Colonic mucosa (tissue), 4 donors: ENCODE measurements at places on chromosomes 1 and 21.

GRCh38 chr1:202553560-202554038 is 156.7 kb downstream of the SYT2 start:
- H3K4me3 ChIP-seq = no peak overlapping the region
- no peaks in the 10 kb centered on the region for H3K36me3 ChIP-seq
- DNase-seq = no peak
- peak overlapping the region; percentile 24 for H3K27ac ChIP-seq

DNA sequence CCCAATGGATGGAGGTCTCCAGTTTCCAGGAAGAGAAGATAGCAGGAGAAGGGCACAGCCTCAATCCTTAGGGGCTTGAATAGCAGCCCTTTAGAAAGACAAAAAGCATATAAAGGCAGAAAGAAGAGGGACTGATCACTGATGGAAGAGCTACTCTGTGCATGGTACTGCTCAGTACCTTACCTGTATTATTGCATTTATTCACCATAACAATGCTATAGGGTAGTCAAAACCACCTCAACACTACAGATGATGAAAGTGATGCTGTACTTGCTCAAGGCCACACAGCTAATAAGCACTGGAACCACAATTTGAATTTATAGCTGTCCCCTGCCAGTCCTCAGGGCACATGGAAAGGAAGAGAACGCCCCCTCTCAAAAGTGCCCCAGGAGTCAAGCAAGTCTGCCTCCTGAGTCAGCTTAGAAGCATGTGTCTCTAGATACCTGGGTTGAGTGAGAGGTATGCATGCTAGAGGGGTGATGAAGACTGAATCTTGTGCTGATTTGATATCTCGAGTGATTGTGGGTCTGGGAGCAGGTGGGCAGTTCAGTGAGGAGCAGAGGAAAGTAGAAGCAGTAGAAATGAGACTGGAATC is 13.6 kb downstream of the DDAH1 start:
- no peak overlapping the region for H3K27ac ChIP-seq
- H3K4me1 ChIP-seq = no peaks in the 10 kb centered on the region
- DNase-seq = no peak
- no peaks in the 10 kb centered on the region for H3K27me3 ChIP-seq

GRCh38 chr21:43701936-43702784 is 16.8 kb upstream of the PDXK start:
- no peaks in the 10 kb centered on the region for H3K36me3 ChIP-seq
- no peaks in the 10 kb centered on the region for H3K4me1 ChIP-seq
- no peak for DNase-seq
- no peak overlapping the region for H3K4me3 ChIP-seq

DNA sequence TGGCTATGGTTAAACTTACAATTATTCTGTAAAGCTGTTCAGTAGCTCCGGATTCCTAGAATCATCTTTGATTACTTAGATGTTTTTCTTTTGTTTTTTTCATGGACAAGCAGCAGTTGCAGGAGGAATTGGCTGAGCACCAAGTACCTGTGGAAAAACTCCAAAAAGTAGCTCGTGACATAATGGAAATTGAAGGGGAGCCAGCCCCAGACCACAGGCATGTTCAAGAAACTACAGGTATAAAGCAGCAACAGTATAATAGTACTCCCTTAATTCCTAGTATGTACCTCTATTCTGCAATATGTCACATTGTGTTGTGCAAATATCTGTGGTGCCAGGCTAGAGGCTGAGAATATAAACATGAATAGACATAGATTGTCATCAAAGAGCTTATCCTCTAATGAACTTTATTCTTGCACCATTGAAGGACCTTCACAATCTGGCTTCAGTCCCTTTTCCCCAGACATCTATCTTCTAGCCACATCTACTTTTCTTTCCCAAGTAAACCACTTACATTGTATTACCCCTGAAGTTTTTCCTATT is 132.3 kb upstream of the BMP8A start:
- DNase-seq = no peak
- H3K4me3 ChIP-seq = no peak overlapping the region
- no peak overlapping the region for H3K27ac ChIP-seq
- no peaks in the 10 kb centered on the region for H3K27me3 ChIP-seq
- H3K4me1 ChIP-seq = no peaks in the 10 kb centered on the region

GRCh38 chr1:172219966-172220365 is 200.5 kb upstream of the C1orf105 start:
- no peaks in the 10 kb centered on the region for H3K27me3 ChIP-seq
- no peak overlapping the region for H3K4me3 ChIP-seq
- no peak overlapping the region for H3K27ac ChIP-seq
- no peaks in the 10 kb centered on the region for H3K36me3 ChIP-seq
- no peaks in the 10 kb centered on the region for H3K4me1 ChIP-seq

- H3K4me3 ChIP-seq = no peak overlapping the region
- no peaks in the 10 kb centered on the region for H3K4me1 ChIP-seq
- no peaks in the 10 kb centered on the region for H3K27me3 ChIP-seq
Measured at GRCh38 chr1:22484706-22485345, 33.2 kb downstream of the ZBTB40 start.

- DNase-seq = peak; percentile 46
- H3K4me3 ChIP-seq = no peak overlapping the region
- H3K27ac ChIP-seq = no peak overlapping the region
- H3K4me1 ChIP-seq = no peaks in the 10 kb centered on the region
- no peaks in the 10 kb centered on the region for H3K36me3 ChIP-seq
Measured at GRCh38 chr21:36487641-36488307, 7.9 kb upstream of the CLDN14 start.

DNA sequence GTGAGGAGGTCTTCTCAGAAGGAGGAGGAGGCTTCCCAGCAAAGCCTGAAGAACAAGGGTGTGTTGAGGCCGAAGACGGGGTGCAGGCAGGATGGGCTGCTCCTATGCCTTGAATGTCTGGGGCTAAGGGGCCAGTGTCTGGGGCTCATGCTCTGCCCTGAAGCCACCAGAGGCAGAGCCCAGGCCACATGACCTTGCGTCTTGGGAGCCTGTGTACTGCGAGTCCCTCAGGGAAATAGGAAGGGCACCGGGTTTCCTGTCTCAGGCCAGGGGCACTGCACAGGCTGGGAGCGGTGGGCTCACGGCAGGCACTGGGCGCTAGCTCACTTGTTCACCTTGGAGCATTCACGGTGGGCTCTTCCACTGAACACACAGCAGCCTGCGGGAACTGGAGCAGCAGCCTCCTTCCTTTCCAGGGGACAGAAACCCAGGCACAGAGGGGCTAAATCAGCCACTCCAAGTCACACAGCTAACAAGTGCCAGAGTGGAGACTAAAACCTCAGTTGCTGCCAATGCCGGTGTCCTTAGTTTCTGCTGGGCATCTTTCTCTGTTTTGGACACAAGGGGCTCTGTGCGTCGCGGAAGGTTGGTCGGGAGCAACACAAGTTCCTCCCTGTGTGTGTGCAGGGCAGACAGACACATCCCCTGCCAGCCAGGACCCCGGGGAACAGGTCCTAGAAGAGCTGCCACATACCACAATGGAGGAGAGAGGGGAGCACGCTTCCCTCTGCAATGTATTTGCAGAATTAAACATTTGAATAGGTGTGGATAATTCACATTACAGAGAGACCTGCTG is 104.8 kb upstream of the C1orf174 start:
- DNase-seq = no peak
- H3K4me1 ChIP-seq = no peaks in the 10 kb centered on the region
- H3K27me3 ChIP-seq = no peaks in the 10 kb centered on the region

GRCh38 chr1:196660852-196661251 is 9.0 kb downstream of the CFH start:
- DNase-seq = no peak
- no peak overlapping the region for H3K27ac ChIP-seq
- no peaks in the 10 kb centered on the region for H3K36me3 ChIP-seq
- H3K27me3 ChIP-seq = no peaks in the 10 kb centered on the region
- H3K4me1 ChIP-seq = no peaks in the 10 kb centered on the region
- H3K4me3 ChIP-seq = no peak overlapping the region

- H3K4me3 ChIP-seq = no peak overlapping the region
- no peaks in the 10 kb centered on the region for H3K4me1 ChIP-seq
- H3K27ac ChIP-seq = no peak overlapping the region
- H3K27me3 ChIP-seq = no peaks in the 10 kb centered on the region
- no peak for DNase-seq
Measured at GRCh38 chr1:101144671-101145448, 92.0 kb upstream of the S1PR1 start.

GRCh38 chr1:209808059-209808581 is 2.2 kb upstream of the IRF6 start:
- H3K4me3 ChIP-seq = no peak overlapping the region
- H3K4me1 ChIP-seq = no peaks in the 10 kb centered on the region
- H3K27ac ChIP-seq = no peak overlapping the region
- DNase-seq = peak; percentile 71

DNA sequence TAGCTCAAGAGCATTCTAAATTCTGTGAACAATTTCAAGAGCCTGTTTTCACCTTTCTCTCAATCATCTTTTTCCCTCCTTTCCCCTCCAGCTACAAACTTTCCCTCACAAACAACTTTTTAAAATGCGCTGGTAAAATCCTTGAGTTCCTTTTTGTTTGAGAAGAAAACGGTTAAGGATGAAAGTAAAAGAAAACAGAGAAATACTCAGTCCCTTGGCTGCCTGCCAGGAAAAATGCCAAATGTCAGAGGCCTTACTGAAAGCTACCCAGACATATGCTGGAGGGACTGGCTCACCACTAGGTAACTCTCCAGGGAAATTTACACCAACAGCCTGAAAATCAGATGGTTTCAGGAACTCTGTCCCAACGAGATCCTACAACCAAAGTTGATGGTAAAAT is 11.0 kb upstream of the SERBP1 start:
- H3K27ac ChIP-seq = no peak overlapping the region
- H3K27me3 ChIP-seq = no peaks in the 10 kb centered on the region
- DNase-seq = no peak
- H3K4me3 ChIP-seq = no peak overlapping the region
- H3K4me1 ChIP-seq = no peaks in the 10 kb centered on the region

GRCh38 chr1:94038511-94038910 is 82.4 kb downstream of the ABCA4 start:
- no peaks in the 10 kb centered on the region for H3K27me3 ChIP-seq
- H3K4me1 ChIP-seq = no peaks in the 10 kb centered on the region
- DNase-seq = no peak
- no peaks in the 10 kb centered on the region for H3K36me3 ChIP-seq
- no peak overlapping the region for H3K4me3 ChIP-seq
- H3K27ac ChIP-seq = no peak overlapping the region

DNA sequence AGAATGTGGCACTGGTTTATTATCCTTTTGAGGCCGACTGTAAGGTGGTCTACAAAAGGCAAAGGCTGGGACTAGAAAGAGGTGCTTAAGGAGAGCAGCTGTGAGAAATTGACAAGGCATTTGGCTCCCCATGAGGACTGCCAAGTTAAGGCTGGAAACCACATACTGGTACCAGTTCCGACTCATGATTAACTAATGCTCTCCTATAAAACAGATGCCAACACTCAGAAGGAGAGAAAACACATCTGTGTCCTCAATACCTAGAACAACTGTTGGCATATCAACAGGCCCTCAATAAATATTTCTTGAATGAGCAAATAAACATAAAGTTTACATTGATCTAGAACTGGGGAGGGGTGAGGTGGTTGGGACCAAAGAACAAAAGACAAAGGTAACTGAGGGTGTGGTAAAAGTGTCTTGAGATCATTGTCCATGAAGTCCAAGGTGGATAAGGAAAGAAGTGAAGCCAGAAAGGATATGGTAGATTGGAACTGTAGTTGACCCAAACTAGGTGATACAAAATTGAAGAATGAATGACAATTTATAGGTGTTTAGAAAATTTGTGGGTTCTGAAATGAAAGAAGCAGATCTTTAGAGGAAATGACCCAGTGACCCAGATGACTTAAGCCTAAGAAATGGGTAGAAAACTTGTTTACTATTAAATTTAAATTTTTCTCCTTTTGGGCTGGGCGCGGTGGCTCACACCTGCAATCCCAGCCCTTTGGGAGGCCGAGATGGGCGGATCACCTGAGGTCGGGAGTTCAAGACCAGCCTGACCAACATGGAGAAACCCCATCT is 16.9 kb upstream of the MCL1 start:
- DNase-seq = no peak
- H3K36me3 ChIP-seq = no peaks in the 10 kb centered on the region
- no peaks in the 10 kb centered on the region for H3K4me1 ChIP-seq
- no peak overlapping the region for H3K27ac ChIP-seq
- H3K27me3 ChIP-seq = no peaks in the 10 kb centered on the region
- H3K4me3 ChIP-seq = no peak overlapping the region

DNA sequence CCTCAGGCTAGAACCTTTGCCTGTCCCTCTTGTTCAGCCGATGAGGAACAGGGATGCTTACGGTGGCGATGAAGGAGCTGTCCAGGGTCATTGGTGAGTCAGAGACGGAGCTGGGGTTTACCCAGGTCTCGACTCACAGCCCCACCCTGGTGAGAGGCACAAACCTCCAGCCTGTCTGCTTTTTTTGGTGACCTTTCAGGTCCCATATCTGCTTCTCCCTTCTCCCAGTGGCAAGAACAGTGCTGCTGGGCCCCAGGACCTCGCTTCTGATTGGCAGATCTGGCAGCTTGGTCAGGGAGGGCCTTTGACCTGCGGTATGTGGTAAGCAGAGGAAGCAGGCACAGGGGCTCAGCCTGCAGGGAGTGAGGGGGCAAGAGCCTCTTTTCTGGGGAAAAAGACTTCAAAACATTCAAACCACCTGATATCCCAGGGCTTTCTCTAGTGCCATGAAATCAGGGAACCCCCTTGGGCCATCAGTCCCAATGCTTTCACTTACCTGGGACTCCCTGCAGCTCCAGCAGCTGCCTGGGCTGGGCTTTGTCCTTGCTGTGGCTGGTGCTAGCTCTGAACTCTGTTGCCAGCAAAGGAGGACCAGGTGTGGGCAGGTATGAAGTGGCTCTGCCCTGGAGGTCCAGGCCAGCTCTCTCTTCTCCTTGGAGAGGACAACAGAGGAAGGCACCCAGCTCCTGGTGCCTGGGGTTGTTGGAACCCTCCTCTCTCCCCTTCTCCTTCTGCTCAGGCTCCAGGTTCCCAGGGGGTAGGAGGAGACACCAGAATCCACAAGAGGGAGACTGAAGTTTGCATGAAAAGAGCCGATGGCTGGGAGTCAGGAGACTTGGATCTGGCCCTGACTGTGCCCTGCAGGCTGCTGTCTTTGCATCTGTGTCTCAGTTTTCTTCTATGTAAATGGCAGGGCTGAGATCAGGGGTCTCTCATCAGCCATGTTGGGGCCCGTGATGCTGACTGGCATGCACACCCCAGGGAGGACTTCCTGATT is 41.4 kb downstream of the TRIM62 start:
- no peak overlapping the region for H3K4me3 ChIP-seq
- no peaks in the 10 kb centered on the region for H3K36me3 ChIP-seq
- no peak overlapping the region for H3K27ac ChIP-seq

GRCh38 chr1:245052258-245052657 is 102.5 kb upstream of the KIF26B start:
- no peaks in the 10 kb centered on the region for H3K27me3 ChIP-seq
- no peak overlapping the region for H3K27ac ChIP-seq
- H3K4me1 ChIP-seq = no peaks in the 10 kb centered on the region
- H3K4me3 ChIP-seq = no peak overlapping the region
- H3K36me3 ChIP-seq = no peaks in the 10 kb centered on the region

GRCh38 chr1:115714572-115715141 is 53.9 kb downstream of the CASQ2 start:
- DNase-seq = peak; percentile 63
- H3K27ac ChIP-seq = no peak overlapping the region
- H3K4me1 ChIP-seq = no peaks in the 10 kb centered on the region
- H3K4me3 ChIP-seq = no peak overlapping the region

- H3K27ac ChIP-seq = no peak overlapping the region
- no peaks in the 10 kb centered on the region for H3K27me3 ChIP-seq
- no peak overlapping the region for H3K4me3 ChIP-seq
- H3K36me3 ChIP-seq = no peaks in the 10 kb centered on the region
- no peak for DNase-seq
- H3K4me1 ChIP-seq = no peaks in the 10 kb centered on the region
Measured at GRCh38 chr21:38679534-38679933, 126.2 kb upstream of the ETS2 start.
